Activated naive CD4-positive, alpha-beta T cell treated with Interleukin-2 at 50 U/mL for 16 hours (primary cell): ENCODE measurements at places on chromosomes 4 and X.

- DNase-seq, result no peak
These were observed 7.5 kb upstream of the SETD7 start for GRCh38 chr4:139563515-139563914.

DNA sequence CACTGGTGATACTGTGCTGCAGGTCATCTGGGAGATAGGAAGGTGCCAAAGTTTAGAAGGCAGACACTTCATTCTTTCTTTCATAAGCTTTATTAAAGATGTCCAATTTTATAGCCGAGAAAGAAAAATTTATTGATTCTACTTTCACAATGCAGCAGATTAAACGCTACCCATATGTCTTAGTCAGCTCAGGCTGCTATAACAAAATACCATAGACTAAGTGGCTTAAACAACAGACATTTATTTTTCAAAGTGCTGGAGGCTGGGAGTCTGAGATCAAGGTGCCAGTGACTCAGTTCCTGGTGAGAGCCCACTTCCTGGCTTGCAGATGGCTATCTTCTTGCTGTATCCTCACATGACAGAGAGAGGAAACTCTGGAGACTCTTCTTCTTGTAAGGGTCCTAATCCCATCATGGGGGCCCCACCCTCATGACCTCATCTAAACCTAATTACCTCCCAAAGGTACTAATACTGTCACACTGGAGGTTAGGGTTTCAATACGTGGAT lies 33.4 kb upstream of the KLHL34 start:
- no peak for DNase-seq

DNA sequence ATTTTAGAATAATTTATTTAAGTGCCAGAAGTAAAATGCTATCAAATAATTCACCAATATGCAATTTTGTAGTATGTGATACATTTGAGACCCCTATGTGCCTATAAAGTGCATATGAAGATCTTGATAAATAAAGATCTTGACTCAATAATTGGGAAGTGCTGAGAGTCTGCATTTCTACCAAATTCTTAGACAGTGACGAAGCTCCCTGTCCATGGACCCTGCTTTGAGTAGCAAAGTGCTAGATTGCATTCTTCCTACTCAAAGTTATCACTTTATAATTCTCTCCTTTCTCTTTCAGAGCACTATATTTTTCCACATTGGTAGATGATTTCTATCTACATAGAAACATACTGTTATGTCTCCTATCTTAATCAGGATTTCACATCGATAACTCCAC lies 1393.9 kb downstream of the ARAP2 start:
- DNase-seq, result no peak

DNA sequence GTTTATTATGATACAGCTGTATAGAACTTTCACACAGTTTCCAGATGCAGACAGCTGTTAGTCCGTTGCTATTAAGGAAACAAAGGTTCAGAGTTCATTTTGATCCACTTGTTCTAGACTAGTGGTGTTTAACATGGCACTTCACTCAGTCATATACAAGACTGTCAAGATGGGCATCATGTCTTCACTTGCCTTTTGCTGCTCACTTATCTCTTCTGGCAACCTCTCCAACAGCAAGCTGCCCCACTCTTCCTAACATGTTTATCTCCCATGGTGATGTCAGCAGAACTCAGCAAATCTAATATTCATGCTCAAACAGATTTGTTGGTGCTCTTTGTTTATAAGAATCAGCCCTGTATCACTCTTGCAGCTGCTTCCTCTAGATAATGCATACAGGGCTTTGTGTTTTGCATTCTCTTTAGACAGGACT lies 236.2 kb upstream of the HAND2 start:
- no peak for DNase-seq

GRCh38 chr4:150960079-150960478 lies 55.0 kb downstream of the LRBA start:
- DNase-seq, result no peak

GRCh38 chr4:48226199-48226598 lies 43.4 kb downstream of the TEC start:
- no peak for DNase-seq
